ENCODE measurements at places on chromosomes 3 and 15.

DNA sequence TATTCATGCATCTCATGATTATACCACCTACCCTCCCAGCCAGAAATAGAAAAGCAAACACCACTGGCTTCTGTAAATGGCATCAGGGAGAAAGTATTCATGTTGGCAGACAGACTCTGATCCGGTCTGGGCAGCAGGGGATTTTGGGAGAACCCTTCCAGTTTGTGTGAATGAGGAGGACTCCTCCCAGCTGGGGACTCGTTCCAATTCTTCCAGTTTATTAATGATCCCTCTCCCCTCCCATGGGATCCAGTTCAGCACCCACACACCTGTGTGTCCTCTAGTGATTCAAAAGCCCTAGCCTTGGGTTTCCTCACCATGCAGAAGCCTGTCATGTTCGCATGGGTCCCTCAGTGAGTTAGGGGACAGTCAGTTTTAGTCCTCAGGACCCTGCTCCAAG is 110.9 kb downstream of the IQSEC1 start:
- DNase-seq = no peak

GRCh38 chr15:34365836-34366235 is 1.2 kb downstream of the LPCAT4 start:
- DNase-seq = no peak

- DNase-seq = no peak
Measured at GRCh38 chr3:151183265-151183671, 19.7 kb downstream of the GPR171 start.

DNA sequence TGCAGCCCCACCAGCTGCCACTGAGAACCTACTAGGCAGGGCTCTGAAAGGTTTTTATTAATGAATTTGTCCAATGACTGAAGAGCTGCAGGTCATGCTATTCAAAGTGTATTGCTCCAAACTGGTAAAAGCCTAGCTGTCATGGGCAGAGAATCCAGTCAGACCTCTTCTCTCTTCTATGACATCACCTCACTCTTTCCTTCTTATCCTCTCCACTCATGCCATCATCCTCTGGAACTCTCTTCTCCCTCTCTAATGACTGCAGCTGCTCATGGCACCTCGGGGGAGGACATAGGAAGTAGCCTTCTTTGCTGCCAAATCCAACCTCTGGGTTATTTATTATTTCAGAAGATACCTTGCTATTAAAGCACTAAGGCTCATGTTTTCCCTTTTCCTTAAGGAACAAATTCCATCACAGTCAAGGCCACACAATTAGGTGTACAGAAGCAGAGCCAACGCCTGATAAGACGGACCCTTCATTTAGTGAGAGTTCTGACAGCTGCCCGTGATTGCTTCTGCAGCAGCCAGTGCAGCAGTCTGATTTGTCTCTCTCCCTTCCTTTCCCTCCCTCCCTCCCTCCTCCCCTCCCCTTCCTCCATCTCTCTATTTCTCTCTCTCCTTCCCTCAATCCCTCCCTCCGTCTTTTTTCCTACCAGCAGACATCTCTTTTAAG is 87.0 kb upstream of the ONECUT1 start:
- no peak for DNase-seq

DNA sequence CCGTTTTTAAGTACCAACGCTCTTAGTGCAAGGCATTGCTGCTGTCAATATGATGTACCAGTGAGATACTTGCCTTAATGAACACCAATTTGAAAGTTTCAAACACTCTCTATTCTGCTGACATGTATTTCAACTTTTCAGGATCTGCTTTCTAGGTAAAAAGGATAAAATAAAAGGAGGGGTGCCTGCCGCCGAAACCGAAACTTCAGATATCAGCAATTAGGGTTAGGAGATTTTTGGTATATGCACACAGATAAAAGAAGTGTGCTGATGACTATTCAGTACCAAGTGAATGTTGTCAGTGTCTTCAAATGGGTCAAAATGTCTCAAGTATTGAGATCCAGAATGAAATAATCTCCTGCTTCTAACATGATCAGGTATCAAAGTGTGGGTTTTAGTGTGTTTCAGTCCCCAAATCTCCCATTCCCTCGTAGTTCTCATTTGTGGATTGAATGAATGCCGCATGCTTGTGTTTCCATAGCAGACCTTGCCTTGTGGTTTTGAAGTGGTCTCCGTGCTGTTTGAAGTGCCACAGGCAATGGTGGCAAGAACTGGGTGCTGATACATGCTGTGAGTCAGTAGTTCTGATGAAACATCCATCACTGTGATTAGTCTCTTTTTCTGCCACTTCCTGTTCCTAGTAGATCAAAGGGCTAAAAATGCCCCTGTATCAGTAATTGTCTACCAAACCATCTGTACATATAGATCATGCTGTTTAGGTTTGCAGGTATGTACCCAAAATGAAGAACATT is 22.5 kb downstream of the CHST14 start:
- DNase-seq = no peak

- DNase-seq = no peak
Measured at GRCh38 chr3:17664923-17665322, 77.5 kb downstream of the TBC1D5 start.

GRCh38 chr15:36506733-36507356 is 72.6 kb upstream of the CDIN1 start:
- DNase-seq = no peak

- peak; percentile 42 for DNase-seq
Measured at GRCh38 chr15:41494190-41494921, 682 bp downstream of the ITPKA start.

DNA sequence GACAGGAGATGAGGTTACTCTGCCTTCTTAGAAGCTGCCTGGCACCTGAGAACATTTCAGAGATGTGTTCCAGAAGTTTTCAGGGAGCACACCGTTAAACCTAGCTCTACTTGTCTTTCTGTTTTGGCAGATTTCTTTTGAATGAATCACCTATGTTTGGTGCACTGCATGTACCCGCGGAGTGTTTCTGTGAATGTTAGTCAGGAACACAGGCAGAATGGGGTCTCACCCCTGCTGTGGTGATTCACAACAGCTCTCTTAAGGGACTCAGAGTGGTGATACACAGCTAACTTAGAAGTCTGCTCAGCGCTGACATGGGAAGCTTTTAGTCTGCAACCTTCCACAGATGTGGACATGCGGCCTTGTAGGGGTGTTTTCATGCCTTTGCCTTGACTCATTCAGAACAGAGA is 24.0 kb downstream of the TSEN2 start:
- peak; percentile 93 for DNase-seq

GRCh38 chr3:25724948-25725645 is 58.1 kb downstream of the NGLY1 start:
- no peak for DNase-seq

GRCh38 chr3:52570076-52570475 is 33.7 kb downstream of the UQCC5 start:
- peak; percentile 46 for DNase-seq

DNA sequence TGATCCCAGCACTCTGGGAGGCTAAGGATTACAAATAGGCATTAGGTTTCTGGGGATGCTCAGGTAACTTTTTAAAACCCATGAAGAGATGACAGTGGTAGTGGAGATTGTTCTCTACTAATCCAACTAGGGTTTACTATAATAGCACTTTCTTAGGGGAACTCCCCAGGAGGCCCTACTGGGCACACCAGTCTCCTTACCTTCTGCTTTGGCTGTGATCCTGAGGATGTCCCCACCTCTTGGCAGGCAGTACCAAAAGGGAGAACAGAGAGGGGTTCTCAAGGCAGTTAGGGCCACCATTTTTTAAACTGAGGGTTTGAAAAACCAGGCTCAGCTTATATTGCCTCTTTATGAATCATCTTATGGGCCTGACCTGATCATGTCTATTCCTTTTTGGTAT is 15.0 kb upstream of the FBXL22 start:
- no peak for DNase-seq

DNA sequence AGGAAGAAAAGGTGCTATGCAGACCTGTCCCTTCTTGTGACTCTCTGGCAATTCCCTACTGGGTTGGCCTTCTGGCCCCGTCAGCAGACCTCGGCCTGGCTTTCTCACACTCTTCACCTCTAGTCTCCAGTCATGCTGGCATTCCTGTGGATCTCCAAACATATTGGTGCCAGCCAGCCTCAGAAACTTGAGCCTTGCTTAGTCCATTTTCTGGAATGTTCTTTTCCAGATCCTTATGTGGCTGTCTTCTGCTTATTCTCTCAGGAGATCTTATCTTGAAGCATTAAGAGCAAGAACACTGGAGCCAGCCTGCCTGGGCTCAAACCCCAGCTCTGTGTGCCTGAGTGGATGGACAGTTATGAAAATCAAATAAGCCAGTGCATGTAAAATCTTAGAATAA is 88.2 kb upstream of the NTRK3 start:
- peak; percentile 21 for DNase-seq

DNA sequence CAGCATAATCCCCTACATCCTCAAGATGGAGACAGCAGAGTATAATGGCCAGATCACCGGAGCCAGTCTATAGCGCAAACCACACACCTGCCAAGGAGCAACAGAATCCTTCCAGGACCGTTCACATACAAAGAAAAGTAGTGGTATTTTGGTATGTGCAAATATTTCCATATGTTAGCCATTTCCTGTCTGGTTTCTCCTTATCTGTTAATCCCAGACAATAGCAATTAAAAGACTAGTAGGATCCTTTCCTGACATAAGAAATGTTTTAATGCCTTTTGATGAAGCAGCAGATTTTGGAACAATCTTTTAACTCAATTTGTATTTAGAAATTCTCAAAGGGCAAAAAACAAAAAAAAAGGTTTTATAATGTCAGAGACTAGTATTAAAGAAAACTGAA is 22.2 kb downstream of the MRPS25 start:
- DNase-seq = peak; percentile 15

GRCh38 chr3:72165808-72166207 is 380.9 kb upstream of the PROK2 start:
- DNase-seq = no peak

DNA sequence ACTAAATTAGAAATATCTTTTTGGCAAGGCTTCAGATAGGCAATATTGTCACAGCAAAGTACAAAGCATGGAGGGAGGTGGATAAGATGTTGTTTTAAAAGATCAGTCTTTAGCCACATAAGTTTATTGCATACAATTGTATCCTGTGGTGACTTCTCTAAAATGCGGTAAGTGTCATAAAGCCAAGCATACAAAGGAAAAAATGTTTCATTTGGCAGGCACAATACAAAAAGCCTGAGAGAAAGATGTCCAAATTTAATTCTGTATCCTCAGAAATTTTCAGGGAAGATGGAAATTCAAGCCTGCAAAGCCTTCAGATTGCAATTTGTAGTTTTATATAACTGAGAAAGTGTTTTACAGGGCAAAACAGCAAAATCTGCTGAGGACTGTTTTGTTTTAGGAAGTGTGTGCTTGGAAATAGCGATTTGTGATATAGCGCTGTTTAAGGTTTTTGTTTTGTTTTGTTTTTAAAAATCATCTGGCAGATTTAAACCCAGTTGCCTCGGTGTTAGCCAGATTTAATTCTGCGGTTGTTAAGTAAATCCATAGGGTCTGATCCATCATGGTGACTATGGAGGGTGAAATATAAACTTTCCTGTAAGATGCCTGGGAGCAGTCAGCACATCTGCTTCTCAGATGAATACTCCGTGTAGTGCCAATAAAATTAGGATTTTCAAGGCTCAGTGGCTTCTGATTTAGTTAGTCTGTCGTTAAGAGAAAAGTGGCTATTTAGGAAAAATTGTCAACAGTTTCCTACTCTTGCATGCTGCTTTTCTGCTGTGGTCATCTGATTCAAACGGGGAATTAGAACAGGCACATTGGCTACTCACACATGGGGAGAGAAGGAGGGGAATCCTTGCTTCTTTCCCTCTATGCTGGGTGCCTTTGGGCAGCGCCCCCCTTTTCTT is 8.0 kb downstream of the KAT2B start:
- DNase-seq = peak; percentile 24

DNA sequence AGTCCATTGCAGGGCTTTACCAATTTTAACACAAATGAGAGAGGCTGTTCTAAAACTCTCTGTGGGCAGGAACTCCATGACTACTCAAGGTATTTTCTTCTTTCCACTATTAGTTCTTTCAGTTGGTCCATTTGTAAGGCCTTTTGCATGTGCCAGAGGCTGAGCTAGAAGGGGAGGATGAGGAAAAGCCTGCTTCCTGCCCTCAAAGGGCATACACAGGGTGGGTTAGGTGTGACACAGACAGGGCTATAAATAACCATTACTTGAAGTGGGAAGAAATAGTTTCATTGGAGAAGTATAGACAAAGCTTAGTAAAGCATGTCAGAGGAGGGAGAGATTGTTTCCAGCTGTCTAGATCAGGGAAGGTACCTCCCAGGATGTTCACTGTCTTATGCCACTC is 52.1 kb upstream of the PRTG start:
- DNase-seq = no peak

- peak; percentile 44 for DNase-seq
Measured at GRCh38 chr15:69758291-69758771, 305.7 kb downstream of the RPLP1 start.

GRCh38 chr3:107133891-107134290 is 243.3 kb upstream of the CCDC54 start:
- no peak for DNase-seq

- peak; percentile 30 for DNase-seq
Measured at GRCh38 chr3:156812521-156813335, 13.4 kb upstream of the LEKR1 start.

- no peak for DNase-seq
Measured at GRCh38 chr3:24023197-24023596, 78.1 kb downstream of the NR1D2 start.

DNA sequence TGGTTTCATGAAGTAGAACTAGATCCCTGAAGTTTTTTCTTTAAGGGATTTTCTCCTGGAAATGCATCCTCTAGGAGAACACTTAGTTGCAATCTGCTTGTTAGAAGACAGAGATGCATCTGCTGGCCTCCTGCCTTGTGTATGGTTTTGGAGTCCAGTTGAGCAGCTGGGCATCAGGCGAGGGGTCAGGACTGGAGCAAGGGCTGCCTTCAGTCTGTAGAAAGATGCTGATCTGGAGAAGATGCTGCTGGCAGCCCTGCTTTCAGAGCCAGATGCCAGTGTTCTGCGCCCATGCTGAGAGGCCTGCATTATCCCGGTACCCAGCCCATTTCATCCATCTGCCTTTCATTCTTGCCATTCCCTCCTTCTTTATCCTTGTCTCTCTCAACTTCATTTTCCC is 77.4 kb downstream of the CHCHD6 start:
- DNase-seq = no peak

DNA sequence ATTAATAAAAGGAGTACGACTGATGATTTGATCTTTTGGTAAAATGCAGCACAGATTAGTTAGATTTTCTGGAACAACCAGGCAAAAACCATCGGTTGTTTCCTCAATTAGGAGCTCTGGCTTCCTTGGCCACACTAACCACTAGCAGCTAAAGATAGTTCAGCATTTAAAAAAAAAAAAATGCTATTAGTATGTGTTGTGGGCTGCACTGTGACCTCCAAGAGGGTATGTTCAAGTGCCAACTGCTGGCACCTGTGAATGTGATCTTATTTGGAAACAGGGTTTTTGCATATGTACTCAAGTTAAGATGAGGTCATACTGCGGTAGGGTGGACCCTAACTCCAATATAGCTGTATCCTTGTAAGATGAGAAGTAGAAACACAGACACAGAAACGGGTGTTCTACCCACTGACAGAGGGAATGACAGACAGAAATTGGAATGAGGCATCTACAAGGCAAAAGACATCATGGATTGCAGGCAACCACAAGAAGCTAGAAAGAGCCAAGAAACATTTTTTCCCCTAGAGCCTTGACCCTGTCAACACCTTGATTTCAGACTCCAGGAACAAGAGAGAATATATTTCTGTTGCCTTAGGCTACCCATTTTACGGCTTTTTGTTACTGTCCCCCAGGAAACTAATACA is 534.6 kb upstream of the ROBO2 start:
- DNase-seq = peak; percentile 6
